HEK293T (cell line): ENCODE measurements at places on chromosomes 12 and 14.

DNA sequence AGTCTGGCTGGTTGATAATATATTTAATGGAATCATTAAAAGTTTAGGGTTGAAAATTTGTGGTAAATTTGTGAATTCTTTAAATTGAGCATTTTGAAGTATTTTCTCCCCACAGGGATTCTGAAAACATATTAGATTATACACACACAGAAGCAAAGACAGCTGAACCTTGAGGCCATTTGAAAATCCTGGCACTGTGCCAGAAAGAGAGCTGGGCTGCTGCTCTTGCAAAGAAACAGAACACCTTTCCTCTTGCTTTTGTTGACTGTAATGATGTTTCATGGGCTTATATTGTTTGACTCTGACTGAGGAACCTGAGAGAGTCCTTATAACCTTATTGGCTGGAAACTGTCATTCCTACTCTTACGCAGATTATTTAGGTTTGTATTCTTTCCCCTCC lies 4.8 kb downstream of the RNF34 start:
- no peak for DNase-seq

GRCh38 chr12:41504976-41505375 lies 316.9 kb downstream of the PDZRN4 start:
- DNase-seq: no peak

- DNase-seq: no peak
Measured at GRCh38 chr14:93522221-93522620, 91.5 kb downstream of the UNC79 start.

DNA sequence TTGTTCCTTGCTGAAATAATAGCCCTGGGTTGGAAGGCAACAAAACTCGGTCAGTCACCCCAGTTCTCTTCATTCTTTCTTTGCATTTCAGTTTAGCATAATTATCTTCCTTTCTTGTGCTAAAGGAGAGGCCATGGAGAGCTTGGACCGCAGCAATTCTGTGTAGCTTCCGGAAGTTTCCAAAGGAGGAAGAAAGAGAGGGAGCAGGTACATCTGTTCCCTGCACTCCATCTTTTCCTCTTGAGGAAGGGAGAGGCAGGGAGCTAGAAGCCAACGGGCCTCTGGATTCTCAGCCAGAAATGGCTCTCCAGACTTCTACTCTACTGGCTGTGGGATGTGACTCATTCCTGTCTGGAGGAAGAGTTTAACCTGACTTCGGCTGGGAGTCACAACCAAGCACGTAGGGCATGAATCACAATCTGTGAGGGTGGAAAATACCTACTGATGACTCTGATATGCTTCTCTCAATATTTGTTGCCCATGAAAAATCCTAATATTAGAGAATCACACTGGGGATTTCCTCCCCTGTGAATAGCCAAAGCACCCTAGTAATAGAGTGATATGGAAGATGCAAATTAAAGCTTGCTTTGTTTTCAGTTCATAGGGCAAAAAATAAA lies 17.0 kb downstream of the ANO6 start:
- peak; percentile 17 for DNase-seq

GRCh38 chr14:106039400-106039799 lies 513.0 kb downstream of the TMEM121 start:
- no peak for DNase-seq

- DNase-seq: no peak
Measured at GRCh38 chr12:57741413-57741789, 2.9 kb upstream of the AGAP2 start.
